ENCODE measurements at places on chromosomes 5 and 9.

- DNase-seq, result no peak
These were observed 29.7 kb downstream of the LARP1 start for GRCh38 chr5:154784856-154785255.

DNA sequence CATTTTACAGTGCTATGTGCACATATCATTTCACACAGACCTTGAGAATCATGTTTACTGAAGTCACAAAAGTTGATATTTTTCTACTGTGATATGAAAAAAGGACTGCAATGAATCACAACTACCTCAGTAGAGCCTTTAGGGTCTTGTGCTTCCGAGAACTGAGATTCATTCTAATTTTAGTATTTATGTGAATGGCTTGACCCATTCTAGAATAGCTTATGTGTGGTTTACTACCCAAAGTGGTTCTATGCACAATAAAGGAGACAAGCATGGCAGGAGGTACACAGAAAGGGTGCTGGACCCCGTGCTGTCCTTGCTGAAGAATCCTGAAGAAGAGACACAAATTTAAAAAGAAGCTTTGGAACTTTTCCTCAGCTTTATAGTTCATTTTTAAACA is 28.2 kb downstream of the MEF2C start:
- DNase-seq, result no peak

GRCh38 chr5:22053195-22053594 is 799.9 kb downstream of the CDH12 start:
- no peak for DNase-seq

GRCh38 chr5:14659821-14660607 is 4.5 kb upstream of the OTULIN start:
- no peak for DNase-seq

- DNase-seq, result no peak
These were observed 144.1 kb downstream of the EBF1 start for GRCh38 chr5:158955636-158956035.

Data from suppressor macrophage treated with lipopolysaccharide for 4 hours (primary cell).